ENCODE measurements at places on chromosomes 7 and 10.
A peak's percentile ranks its signal among the peaks of the same experiment; 100 is the strongest.

DNA sequence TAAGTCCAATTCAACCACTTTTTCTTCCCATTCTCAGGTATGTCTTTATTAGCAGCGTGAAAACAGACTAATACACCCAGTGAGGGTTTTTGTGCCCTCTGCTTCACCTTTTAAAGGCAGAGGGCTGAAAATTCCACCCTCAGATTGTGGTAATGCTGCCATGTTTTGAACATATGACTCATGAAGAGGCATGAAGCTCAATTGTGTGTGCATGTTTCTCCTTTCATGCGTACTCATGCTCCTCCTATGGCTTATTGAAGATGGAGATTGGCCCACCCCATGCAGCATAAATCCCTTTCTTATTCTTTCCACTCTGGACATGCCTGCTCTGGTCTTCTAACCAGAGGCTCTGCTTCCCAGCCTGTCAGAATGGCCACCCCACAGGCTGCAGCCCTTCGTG lies 168.0 kb upstream of the PRKCQ start:
- DNase-seq, result no peak

DNA sequence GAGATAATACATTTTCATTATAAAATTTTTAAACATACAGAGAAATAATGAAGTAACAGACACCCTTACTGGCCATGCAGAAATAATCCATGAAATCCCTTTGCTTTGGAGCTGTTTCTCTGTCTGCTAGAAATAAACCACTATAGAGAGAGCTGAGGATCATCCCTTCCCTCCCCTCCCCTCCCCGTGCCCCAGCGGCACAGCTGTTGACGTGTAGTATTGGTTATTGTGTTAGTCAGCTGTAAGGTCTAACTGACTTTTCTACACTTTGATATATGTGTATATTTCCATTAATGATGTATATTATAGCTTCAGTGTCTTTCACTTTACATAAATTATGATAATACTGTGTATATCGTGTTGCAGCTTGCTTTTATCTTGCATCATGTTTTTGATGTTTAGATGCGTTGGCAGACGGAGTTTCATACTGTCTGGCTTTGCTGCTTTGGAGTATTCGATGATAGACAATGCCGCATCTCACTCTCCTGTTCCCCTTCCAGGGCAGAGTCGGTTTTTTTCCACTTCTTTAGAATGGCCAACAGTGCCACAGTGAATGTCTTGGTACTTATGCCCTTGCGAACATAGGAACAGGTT lies 27.4 kb upstream of the GRID1 start:
- DNase-seq, result no peak

DNA sequence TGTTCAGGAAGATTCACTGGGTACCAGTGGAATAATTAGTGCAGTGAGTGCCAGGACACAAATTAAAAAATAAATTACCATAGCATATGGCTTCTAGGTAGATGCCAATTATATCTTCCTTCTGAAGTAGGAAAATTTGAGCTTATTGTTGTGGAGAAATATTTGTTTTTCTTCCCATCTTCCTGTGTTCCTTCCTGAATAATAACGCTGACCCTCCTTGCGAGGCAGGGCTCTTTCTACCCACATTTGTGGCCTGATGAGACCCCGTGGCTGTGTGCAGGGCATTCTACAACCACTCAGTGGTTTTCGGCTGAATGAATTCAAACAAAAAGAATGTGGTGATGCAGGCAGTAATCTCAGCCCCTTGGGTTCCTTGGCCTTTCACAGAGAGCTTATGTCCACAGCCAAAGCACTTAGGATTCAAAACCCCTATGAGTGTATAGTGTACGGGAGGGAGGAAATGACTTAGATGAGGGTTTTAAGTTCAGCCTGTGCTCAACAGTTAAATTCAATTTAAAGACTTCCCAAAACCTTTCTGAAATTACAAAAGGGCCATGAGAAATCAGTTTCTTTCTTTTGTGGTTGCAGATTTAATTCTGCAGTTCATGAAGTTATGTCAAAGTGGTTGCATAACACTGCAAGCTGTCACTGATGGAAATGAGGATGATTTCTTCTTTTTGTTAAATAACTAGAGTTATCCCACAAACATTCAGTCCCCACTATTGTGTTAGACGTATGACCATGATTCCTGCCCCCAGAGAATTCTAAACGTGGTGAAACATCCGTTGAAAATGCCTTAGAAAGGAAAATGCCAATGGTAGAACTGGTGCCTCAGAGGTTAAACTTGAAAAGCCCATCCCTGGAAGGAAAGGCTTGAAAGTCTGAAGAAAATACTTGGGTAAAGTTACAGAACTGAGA lies 255.3 kb downstream of the FZD1 start:
- DNase-seq, result no peak

DNA sequence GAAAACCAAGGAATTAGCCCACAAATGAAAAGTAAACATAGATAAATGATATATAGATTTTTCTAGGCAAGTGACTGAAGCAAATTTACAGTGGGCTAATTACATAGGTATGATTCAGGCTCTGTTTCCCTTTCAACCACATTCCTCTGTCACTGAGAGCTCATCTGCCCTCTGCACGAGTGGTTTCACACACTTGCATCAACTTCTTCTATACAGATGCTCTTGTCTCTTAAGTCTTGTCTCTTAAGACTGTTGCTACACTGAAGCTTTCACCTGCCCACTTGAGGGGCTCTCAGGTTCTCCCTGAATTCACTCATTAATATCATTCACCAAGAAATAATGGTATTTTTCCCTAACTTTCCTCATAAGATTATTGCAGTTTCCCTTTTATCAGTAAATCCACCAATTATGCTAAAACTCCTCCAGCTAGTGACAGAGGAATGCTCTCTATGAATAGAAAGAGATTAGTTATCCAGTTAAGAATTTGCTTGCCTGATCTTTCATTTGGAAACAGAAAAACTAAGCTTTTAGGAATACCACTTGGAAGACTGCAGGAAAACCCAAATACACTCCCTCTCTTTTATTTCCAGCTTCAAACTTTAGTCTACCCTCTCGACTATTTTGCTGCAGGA lies 95.7 kb downstream of the ELAPOR2 start:
- DNase-seq, result no peak

GRCh38 chr7:102286237-102287110 lies at the start of gene SH2B2:
Gene SH2B2 (plus strand): TSS chr7:102286868. CDS start chr7:102300551, 13,683 bp downstream.
- DNase-seq, result peak; percentile 14

- no peak for DNase-seq
Measured at GRCh38 chr10:8104005-8104404, 49.5 kb downstream of the GATA3 start.

- no peak for DNase-seq
Measured at GRCh38 chr10:86139066-86139657, 227.4 kb downstream of the GRID1 start.

GRCh38 chr7:36629351-36629750 lies 94.9 kb downstream of the AOAH start:
- no peak for DNase-seq

DNA sequence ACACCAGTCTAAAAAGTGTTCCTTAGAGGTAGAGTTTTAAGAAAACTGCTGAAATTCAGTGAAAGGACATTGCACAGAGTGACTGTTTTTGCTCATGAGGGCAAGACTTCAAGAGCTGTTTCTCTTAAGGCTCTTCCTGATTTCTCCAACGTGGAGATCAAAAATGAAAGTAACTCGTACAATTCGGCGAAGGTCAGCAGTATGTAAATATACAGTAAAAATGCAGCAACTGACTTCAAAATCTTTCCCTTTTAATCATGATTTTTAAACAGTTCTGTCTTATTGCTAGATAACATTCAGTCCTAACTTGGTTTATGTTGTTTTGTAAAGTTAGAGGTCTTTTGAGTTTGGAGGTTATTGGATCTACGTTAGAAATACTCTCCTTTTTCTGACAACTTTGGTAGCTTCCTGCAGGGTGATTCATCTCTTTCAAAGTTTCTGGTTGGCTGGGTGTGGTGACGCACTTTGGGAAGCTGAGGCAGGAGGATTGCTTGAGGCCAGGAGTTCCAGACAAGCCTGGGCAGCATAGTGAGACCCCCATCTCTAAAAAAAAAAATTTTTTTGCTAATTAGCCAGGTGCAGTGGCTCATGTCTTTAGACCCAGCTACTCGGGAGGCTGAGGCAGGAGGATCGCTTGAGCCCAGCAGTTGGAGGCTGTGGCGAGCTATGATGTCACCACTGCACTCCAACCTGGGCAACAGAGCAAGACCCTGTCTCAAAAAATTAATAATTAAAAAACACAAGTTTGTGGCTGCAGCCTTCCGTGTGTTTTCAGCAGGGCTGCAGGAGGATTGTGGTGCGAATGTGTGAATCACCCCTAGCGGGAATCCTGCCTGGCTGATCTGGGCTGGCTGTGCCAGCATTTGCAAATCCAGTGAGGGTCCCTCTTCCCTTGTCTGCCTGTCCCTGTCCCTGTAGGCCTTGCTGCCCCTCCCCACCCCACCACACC lies 29.2 kb upstream of the AP5Z1 start:
- no peak for DNase-seq

GRCh38 chr10:88415533-88416130 lies 167.5 kb downstream of the RNLS start:
- no peak for DNase-seq

GRCh38 chr10:124678557-124679240 lies 65.5 kb downstream of the FAM53B start:
- no peak for DNase-seq

DNA sequence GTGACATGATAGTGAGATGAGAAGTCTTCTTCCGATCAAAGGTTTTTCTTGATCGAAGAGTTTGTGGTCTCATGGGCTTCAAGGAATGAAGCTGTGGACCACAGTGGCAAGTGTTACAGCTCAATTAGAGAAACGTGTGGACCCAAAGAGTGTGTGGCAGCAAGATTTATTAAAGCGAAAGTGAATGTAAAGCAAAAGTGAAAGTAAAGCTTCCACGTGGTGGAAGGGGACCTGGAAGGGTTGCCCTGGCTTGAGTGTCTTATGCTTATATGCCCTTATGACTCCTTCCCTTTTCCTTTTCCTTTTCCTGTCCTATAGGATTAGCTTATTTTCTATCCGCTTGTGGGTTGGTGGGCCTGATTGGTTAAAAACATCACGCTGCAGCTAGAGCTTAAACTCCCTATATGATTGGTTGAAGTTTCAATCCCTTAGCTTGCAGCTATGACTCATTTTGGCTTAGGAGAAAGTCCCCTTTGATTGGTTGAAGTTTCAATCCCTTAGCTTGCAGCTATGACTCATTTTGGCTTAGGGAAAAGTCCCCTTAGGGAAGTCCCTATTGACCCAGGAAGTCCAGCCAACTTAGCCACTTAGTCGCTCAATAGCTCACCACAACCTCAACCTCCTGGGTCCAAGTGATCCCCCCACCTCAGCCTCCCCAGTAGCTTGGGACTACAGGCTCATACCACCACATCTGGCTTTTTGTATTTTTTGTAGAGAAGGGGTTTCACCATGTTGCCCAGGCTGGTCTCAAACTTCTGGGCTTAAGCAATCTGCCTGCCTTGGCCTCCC lies 34.7 kb downstream of the MRPS24 start:
- DNase-seq, result no peak

DNA sequence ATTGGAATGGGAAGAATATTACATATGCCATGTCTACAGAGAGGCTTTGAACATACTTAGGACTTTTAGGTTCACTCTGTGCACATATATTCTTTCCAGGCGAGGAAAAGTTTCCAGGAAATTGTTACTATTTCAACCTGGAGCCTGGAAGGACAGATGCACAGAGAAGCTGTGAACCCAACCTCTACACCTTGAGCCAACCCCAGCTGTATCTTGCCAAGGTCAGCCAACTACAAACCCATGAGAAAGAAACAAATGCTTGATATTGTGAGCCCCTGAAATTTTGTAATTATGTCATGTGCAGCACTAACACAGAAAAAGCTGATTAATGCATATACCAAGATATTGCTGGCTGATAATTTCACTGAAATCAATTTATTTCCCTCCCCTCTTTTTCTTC lies 404.9 kb downstream of the GLRX3 start:
- no peak for DNase-seq

DNA sequence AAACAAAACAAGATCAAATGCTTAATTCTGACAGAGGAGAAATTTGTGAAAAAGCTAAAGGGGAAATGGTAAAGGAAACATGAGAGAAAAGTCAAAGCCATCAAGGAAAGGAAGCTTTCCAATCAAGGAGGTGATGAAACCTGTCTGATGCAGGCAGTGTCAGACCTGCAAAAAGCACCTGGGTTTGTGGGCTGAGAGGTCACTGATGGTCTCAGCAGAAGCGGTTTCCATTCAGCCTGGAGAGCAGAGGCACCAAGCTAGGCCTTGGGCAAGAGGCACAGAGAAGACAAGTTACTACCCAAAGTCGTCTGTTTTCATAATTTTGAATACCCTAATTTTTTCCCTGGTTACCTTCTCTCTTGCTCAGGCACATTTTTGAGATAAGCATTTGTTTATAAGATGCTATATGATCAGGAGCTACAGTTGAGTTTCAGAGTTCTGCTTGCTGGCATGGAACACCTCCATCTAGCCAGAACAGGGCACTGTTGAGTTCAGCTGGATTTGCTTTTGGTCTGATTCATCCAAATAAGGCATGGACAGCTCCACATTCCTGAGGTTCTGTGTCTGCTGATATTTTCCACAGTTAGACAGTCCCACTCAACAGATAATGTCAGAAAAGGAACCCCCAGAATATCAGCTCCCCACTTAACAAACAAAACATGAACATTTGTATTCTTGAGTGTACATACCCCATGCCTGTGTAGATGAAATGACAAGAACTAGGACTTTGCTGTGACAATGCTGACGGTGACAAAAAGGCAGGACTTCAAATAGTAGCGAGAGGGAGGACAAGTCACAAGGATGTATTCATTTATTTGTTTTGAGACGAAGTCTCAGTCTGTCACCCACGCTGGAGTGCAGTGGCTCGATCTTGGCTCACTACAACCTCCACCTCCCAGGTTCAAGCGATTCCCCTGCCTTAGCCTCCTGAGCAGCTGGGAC lies 4.9 kb upstream of the PPIA start:
- no peak for DNase-seq

GRCh38 chr10:85922356-85923129 lies 444.1 kb downstream of the GRID1 start:
- no peak for DNase-seq

- DNase-seq, result no peak
Measured at GRCh38 chr10:43386549-43386948, 15.1 kb downstream of the FXYD4 start.

- DNase-seq, result no peak
Measured at GRCh38 chr10:29408847-29409240, 120.0 kb downstream of the LYZL1 start.

GRCh38 chr7:133530682-133531081 lies 277.8 kb downstream of the EXOC4 start:
- no peak for DNase-seq

- DNase-seq, result no peak
Measured at GRCh38 chr7:36472141-36472729, 82.6 kb downstream of the ANLN start.
